Right forelimb (tissue), 1 donor: ENCODE measurements at places on chromosomes 1 and 21.

DNA sequence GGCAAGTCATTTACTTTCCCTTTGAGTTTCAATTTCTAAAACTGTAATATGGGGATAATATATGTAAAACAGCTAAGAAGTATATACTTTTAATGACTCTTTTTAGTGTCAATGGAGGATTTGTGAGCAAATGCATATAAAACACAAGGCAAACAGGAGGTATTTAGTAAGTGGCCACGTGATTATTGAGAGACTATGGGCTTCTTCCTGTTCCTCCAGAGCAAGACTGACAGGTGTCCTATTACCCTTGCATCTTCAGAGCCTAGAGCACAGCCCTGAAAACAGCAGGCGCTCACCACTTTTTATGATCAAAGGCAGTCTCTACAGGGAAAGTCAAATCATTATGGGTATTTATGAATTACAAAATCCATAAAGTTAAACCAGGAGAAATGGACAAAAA is 941 bp upstream of the ROR1 start:
- DNase-seq, result no peak

- DNase-seq, result no peak
Observed at GRCh38 chr21:27803571-27803970, 836.7 kb upstream of the ADAMTS5 start.

DNA sequence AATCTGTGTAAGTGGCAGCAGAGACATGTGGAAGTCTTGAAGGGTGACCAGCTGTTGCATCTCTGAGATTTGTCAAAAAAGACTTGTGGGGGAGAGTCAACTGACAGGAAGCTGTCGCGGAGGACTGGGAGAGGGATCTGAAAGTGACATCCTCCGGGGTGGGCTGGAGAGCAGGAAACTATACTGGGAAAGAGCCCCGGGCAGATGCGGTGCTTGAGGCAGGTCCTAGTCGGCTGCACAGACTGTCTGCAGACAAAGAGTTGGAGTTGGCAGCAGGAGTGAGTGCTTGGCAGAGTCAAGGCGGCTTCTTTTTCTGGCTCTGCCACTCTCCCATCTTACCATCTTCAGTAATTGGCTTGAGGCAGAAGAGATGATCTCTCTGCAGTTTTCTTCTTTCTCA is 294.0 kb upstream of the C1orf87 start:
- no peak for DNase-seq

DNA sequence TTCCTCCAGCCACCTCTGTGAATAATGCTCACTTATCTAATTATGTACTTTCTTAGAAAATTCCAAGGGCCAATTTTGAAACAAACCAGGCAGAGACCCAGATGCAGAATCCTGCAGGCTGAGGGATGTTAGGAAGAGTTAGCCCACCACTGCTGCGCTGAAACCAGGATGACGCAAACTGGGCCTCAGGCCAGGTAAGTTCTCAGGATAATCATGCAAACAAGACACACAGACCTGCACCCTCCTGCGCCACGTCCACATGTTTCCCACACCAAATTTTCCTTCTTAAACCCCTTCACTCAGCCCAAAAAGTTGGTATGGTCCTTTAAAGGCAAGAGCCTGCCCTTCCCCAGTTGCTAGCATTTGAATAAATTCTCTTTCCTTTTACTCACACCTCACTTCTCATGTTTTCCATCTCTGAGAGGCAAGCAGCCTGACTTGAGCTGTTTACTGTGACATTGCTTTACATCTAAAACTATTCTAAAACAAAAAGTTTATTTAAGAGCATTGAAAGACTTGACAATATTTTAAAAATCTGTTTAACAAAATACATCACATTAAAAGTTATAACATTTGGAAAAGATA is 887.1 kb downstream of the LRRIQ3 start:
- DNase-seq, result no peak

GRCh38 chr1:25695090-25695770 is 78.6 kb downstream of the MAN1C1 start:
- DNase-seq, result no peak

DNA sequence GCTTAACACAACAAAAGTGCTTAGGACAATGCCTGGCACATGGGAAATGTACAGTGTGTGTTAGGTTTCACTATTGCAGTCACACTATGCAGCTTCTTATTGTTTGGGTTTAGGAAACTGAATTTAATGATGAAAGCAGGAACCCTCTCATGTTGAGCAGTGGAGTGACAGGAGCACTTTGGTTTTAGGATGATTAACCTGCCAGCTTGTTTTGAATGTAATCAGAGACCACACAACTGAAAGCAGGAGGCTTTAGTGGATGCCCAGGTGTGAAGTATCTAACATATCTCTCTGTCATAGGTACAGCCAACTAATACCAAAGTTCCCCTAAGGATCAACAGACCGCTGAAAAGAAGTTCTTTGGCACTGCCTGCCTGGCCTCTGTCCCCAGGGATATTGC is 406.9 kb upstream of the USP24 start:
- DNase-seq, result no peak

DNA sequence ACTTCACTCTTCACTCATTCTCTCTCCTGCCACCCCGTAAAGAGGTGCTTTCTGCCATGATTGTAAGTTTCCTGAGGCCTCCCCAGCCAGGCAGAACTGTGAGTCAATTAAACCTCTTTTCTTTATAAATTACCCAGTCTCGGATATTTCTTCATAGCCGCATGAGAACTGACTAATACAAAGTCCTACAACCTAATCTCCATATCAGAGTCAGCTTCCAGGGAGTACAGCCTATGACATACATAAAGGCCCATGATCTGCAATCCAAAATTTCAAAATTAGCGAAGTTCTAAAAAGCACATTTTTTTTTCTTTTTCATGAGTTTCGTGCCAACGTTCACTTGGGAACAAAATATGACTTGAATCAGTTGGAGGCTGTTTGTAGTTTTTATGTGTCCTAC is 256.9 kb upstream of the DUSP10 start:
- DNase-seq, result no peak

DNA sequence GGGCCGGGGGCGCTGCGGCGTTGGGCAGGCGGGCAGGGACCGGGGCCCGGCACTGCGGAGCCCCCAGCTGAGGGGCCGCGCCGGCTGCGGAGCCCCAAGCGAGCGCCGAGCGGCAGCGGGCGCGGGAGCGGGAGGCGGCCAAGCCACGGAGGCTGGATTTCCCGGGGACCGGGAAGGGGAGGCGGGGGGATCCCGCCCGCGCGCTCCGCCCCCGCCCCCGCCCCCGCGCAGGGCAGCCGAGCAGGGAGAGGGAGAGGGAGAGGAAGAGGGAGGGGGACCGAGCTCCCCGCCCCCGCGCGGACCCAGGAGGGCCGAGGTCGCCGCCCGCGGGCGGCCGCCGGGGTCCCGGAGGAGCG is at the start of gene DLGAP3:
Gene DLGAP3, minus strand, starts transcription at position 154 of the 356 bp plus-strand sequence. CDS start 24,267 bp downstream, outside the sequence.
- DNase-seq, result no peak

DNA sequence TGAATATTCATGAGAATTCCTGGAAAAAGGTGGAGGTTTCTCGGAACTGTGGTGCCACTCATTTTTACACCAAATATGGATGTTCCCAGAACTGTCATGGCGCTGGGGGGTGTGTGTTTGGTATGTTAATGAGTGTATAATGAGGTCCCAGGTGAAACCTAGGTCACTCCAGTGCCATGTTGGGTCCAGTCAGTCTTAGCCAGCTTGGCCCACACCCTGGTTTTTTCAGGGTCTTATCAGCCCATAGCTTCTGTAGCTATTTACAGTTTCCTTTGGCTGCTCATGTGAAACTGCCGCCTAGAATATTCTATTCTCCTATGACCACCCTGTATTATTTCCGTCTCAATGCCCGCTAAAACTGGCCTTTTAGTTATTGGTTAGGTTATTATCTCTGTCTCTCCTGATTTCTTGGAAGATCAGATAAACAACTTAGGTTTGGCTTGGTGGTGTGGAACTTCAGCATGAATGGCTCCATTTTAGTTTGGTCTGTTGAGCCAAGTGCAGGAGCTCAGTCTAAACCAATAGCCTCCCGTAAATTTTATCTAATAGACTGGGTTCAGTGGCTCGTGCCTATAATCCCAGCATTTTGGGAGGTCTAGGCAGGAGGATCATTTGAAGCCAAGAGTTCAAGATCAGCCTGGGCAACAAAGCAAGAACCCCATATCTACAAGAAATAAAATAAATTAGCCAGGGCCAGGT is 42.1 kb upstream of the EDARADD start:
- DNase-seq, result no peak

GRCh38 chr1:40751802-40752201 is 31.8 kb upstream of the KCNQ4 start:
- DNase-seq, result no peak

- DNase-seq, result no peak
Observed at GRCh38 chr1:156912861-156913808, 7.3 kb upstream of the LRRC71 start.

- DNase-seq, result no peak
Observed at GRCh38 chr1:150366416-150367296, 2.7 kb downstream of the RPRD2 start.

- DNase-seq, result no peak
Observed at GRCh38 chr21:28083350-28083749, 909.3 kb downstream of the LTN1 start.

DNA sequence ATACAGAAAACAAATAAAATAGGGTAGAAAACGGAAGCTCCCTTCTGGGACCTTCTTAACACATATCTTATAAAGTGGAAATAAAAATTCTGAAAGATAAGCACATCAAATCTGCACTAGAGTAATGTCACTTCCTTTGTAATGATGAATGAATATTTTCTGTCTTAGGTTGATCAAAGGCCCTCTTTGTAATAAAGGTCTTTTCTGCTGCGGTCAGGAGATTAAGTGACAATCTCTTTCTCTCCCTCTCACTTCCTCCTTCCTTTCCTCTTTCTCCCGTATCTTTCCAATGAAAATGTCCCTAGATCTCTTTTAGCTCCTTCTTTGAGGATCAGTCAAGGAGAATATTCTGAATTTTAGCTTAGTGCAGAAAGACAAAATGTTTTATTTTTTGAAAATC is 33.8 kb downstream of the TMCO1 start:
- no peak for DNase-seq
